ENCODE measurements at places on chromosomes 11 and 22. TPM values are rescaled to one million over a fixed set of nuclear protein-coding genes. Genes with fewer than 3 reads are reported as not detected.

OR52E8 gene
- not detected for total RNA-seq

KLHL22 gene
- total RNA-seq: 32.4 TPM

CASP5 gene
- 0.26 TPM for total RNA-seq

DEUP1 gene
- under 0.01 TPM for total RNA-seq

MRPL16 gene
- total RNA-seq: 43.1 TPM

BDNF gene
- total RNA-seq: 16.7 TPM

GRIA4 gene
- total RNA-seq: 0.50 TPM

CHRM1 gene
- not detected for total RNA-seq

TRMU gene
- 22.1 TPM for total RNA-seq

POU2AF3 gene
- total RNA-seq: 0.26 TPM

KCNK4 gene
- total RNA-seq: not detected

TKFC gene
- total RNA-seq: 27.1 TPM

TRIM49 gene
- total RNA-seq: not detected

C1QTNF6 gene
- 4.6 TPM for total RNA-seq

KREMEN1 gene
- total RNA-seq: 12.9 TPM

RPS25 gene
- total RNA-seq: 1,335 TPM

FAM111B gene
- 0.33 TPM for total RNA-seq

NCAM1 gene
- total RNA-seq: 0.51 TPM

IL18 gene
- total RNA-seq: 0.17 TPM

LINC01488 gene
- not detected for total RNA-seq

BLID gene
- 7.9 TPM for total RNA-seq

TBX1 gene
- total RNA-seq: not detected

PKNOX2 gene
- total RNA-seq: 1.0 TPM

MTFP1 gene
- 4.6 TPM for total RNA-seq

RBMXL2 gene
- total RNA-seq: not detected

GDPD5 gene
- 2.5 TPM for total RNA-seq

FAM180B gene
- not detected for total RNA-seq

FERMT3 gene
- total RNA-seq: 1.0 TPM

CARD18 gene
- total RNA-seq: not detected

ASCL2 gene
- total RNA-seq: not detected

ST14 gene
- total RNA-seq: under 0.01 TPM

SCN3B gene
- total RNA-seq: under 0.01 TPM

LPXN gene
- total RNA-seq: 8.6 TPM

KCTD14 gene
- 0.77 TPM for total RNA-seq

GNG3 gene
- total RNA-seq: not detected

SLCO2B1 gene
- total RNA-seq: under 0.01 TPM

CST6 gene
- 1.8 TPM for total RNA-seq

XRRA1 gene
- 16.4 TPM for total RNA-seq

ATP5MG gene
- 67.3 TPM for total RNA-seq

OTOG gene
- not detected for total RNA-seq

HTATIP2 gene
- total RNA-seq: 77.6 TPM

ACER3 gene
- total RNA-seq: 5.6 TPM

CSF2RB gene
- total RNA-seq: not detected

SLC22A8 gene
- total RNA-seq: not detected

Measured in fibroblast of lung (primary cell).